ENCODE measurements at places on chromosomes 11 and 22.
A peak's percentile ranks its signal among the peaks of the same experiment; 100 is the strongest.

DNA sequence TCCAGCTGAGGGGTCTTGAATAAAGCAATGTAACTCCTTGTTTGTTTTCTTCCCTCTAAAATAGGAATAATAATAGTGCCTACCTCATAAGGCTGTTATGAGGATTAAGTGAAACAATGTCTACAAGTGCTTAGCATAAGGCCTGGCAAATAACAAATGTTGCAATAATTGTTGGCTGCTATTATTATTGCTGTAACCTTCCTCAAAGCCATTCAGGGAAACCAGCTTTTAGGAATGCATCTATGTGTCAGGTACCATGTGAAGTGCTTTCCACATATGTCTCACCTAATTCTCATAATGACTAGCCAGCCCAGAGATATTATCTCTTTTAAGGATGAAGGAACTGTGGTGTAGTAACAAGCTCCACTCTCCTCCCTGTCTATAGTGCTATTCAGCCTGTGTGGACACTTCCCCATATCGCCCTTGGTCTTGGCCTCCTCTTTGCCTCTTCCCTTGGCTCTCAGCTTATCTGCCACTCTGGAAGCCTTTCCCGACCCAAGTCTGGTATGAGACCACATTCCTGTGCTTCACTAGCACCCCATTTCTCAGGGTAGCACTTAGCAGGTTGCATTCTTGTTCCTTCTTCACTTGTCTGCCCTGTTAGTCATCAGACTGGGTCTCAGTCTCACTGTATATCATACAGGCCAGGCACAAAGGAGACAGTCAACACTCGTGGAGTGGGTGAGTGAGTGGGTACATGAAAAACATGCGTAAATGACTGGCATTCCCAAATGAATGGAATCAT, 23.8 kb downstream of the CSNK2A3 start:
- DNase-seq = no peak

GRCh38 chr22:31243339-31244045, 31.4 kb downstream of the LIMK2 start:
- DNase-seq = no peak

GRCh38 chr11:6627762-6628241, 8.6 kb upstream of the TPP1 start:
- DNase-seq = peak; percentile 52

- DNase-seq = no peak
Observed at GRCh38 chr22:46738647-46739093, 618 bp upstream of the CERK start.

GRCh38 chr11:75406338-75406777, 7.0 kb downstream of the RPS3 start:
- DNase-seq = no peak

Measured in CD4-positive, alpha-beta T cell treated with Interleukin-12 subunit alpha and Interleukin-12 subunit beta, for 1 hour (primary cell).